Activated CD4-positive, alpha-beta T cell treated with anti-CD3 and anti-CD28 coated beads, Interleukin-2, amount 10 ng/mL, durations not matched to agents 24 days and 14 days (primary cell): ENCODE measurements at places on chromosomes 16 and 17.

DNA sequence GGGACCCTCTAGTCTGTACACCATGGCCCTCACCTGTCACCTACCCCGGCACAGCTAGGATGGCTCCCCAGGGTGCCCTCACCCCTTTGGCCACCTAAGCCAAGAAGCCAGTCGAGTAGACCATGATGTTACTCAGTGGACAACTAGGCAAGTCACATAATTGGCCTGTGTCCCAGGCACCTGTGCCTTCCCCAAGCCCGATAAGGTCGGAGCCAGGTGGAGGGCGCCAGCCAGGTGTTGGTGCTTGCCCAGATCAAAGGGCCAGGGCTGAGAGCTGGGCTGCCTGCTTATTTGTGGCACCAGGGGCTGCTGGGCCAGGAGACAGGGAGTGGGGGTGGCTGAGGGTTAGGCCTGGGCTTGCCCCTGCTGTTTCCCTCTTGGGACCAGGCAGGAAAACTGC, 16.8 kb downstream of the SPNS2 start:
- no peak for DNase-seq
- no peak overlapping the region for H3K27ac ChIP-seq
- no peaks in the 10 kb centered on the region for H3K27me3 ChIP-seq
- H3K4me1 ChIP-seq, result no peaks in the 10 kb centered on the region
- no peak overlapping the region for H3K4me3 ChIP-seq
- H3K36me3 ChIP-seq, result no peaks in the 10 kb centered on the region

GRCh38 chr16:47592232-47592631, 131.1 kb downstream of the PHKB start:
- H3K27ac ChIP-seq, result no peak overlapping the region
- no peaks in the 10 kb centered on the region for H3K27me3 ChIP-seq
- DNase-seq, result no peak
- no peaks in the 10 kb centered on the region for H3K4me1 ChIP-seq

DNA sequence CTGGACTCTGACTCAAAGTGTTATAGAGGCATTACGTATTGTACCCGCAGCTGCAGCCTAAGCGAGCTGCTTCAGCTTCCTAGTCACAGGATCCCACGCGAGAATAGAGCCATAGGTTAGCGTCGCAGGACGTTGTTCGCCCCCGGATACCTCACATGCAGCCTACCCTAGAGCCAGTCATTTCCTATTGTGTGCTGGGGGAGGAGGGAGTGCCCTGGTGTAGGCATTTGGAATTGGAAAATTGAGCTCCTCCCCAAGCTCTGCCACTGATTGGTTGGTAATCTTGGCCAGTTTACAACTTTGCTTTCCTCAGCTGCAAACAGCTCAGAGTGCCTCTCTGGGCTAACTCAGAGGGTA, 530 bp downstream of the NAA60 start:
- H3K27ac ChIP-seq, result peak overlapping the region; percentile 96
- DNase-seq, result no peak
- no peaks in the 10 kb centered on the region for H3K27me3 ChIP-seq
- H3K4me1 ChIP-seq, result peaks cover 17% of the 10 kb centered on the region
- peaks cover 45% of the 10 kb centered on the region for H3K36me3 ChIP-seq

DNA sequence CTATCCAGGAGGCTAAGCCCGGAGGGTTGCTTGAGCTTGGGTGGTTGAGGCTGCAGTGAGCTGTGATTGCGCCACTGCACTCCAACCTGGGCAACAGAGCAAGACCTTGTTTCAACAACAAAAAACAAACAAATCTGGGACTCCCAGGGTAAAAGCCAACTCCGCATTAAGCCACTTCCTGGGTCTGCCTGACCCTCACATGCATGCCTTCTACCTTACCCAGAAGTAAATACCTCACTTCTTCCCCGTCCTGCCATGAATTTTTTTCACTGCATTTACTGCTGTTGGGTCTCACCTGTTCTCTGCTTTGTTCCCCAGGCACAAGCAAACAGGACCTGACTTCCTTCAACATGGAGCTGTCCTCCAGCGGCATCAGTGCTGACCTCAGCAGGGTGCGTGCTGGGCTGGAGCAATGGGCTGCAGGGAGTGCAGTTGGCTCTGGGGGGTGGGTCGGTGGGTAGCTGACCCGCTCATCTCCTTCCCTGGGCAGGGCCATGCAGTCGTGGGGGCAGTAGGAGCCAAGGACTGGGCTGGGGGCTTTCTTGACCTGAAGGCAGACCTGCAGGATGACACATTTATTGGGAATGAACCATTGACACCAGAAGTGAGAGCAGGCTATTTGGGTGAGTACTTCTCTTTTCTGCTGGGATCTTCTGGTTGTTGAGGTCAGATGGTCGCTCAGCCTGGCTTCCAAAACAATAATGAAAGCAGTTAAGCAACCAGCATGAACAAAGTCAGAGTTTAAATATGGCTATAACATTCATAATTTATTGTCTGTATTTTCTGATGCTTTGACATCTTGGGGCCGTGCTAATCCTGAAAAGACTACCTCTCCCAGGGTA, 16.4 kb downstream of the ITGAL start:
- H3K4me3 ChIP-seq, result no peak overlapping the region
- no peak for DNase-seq
- H3K36me3 ChIP-seq, result peaks cover 64% of the 10 kb centered on the region
- H3K4me1 ChIP-seq, result peaks cover 37% of the 10 kb centered on the region
- H3K27ac ChIP-seq, result peak overlapping the region; percentile 60
- H3K27me3 ChIP-seq, result no peaks in the 10 kb centered on the region

GRCh38 chr17:13597723-13598347, 3.9 kb downstream of the HS3ST3A1 start:
- no peaks in the 10 kb centered on the region for H3K36me3 ChIP-seq
- H3K27me3 ChIP-seq, result peaks cover 55% of the 10 kb centered on the region
- no peak overlapping the region for H3K27ac ChIP-seq
- H3K4me1 ChIP-seq, result peaks cover 13% of the 10 kb centered on the region
- no peak overlapping the region for H3K4me3 ChIP-seq

DNA sequence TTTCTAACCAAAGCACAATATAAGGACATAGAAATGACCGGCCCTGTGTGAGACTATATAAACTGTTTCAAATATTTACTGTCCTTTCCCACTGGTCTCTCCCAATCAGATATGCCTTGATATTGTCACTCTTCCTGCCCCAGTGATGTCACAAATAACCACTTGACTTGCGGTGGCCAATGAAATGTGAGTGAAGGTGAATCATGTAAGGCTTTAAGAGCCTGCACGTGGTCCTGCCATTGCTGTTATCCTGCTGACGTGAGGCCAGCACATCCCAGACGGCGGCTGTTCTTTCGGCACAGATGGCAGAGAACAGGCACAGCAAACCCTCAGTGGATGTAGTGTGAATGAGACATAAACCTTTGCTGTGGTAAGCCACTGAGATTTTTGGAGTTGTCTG, 5.4 kb upstream of the KLHL11 start:
- peak overlapping the region; percentile 81 for H3K27ac ChIP-seq
- H3K4me3 ChIP-seq, result no peak overlapping the region
- H3K27me3 ChIP-seq, result no peaks in the 10 kb centered on the region

DNA sequence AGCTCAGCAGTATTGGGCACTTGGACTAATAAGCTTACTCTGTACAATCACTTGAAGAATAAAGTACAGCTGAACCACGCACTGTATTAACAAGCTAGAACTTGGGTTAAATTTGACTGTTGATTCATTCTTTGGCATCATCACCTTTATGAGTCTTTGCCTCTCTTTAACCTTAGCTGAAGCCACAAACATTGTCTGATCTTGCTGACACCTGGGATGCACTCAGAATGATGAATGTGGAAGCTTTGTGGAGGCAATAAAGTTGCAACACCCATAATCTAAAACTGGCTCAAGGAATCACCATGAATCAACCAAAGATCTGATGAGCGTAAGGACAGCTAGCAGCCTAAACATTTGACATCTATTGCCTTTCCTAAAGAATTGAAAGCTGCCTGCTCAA, 590.6 kb upstream of the SOX9 start:
- no peaks in the 10 kb centered on the region for H3K36me3 ChIP-seq
- no peaks in the 10 kb centered on the region for H3K27me3 ChIP-seq
- H3K4me1 ChIP-seq, result no peaks in the 10 kb centered on the region
- H3K27ac ChIP-seq, result no peak overlapping the region
- no peak for DNase-seq
- H3K4me3 ChIP-seq, result no peak overlapping the region

- no peak overlapping the region for H3K4me3 ChIP-seq
- H3K36me3 ChIP-seq, result no peaks in the 10 kb centered on the region
- peaks cover 7% of the 10 kb centered on the region for H3K4me1 ChIP-seq
- DNase-seq, result no peak
- H3K27ac ChIP-seq, result no peak overlapping the region
- peaks cover 65% of the 10 kb centered on the region for H3K27me3 ChIP-seq
Observed at GRCh38 chr16:1919327-1919998, 1.2 kb upstream of the HS3ST6 start.

GRCh38 chr16:4209666-4210065, 32.2 kb downstream of the SRL start:
- H3K36me3 ChIP-seq, result no peaks in the 10 kb centered on the region
- H3K4me1 ChIP-seq, result peaks cover 5% of the 10 kb centered on the region
- no peak for DNase-seq
- H3K27me3 ChIP-seq, result peaks cover 9% of the 10 kb centered on the region
- H3K27ac ChIP-seq, result no peak overlapping the region
- H3K4me3 ChIP-seq, result no peak overlapping the region

DNA sequence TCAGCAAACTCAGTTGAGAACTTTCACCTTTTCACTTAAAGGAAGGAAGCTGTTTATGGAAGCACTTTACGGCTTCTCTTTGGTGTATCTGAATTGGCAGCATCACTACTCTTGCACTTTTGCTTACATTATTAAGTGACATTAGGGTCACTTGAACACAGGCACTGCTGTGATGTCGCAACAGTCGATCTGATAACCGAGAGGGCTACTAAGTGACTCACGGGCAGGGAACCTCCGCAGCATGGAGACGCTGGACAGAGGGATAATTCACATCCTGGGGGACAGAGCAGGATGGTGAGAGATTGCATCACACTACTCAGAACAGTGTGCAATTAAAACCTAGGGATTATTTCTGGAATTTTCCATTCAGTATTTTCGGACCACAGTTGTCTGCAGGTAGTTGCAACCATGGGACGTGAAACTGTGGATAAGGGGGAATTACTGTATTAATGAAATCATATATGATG, 56.5 kb downstream of the DNAH2 start:
- H3K4me3 ChIP-seq, result no peak overlapping the region
- DNase-seq, result no peak
- H3K36me3 ChIP-seq, result no peaks in the 10 kb centered on the region
- H3K27ac ChIP-seq, result no peak overlapping the region
- no peaks in the 10 kb centered on the region for H3K4me1 ChIP-seq

- no peak overlapping the region for H3K27ac ChIP-seq
- no peaks in the 10 kb centered on the region for H3K36me3 ChIP-seq
- H3K27me3 ChIP-seq, result peaks cover 2% of the 10 kb centered on the region
- DNase-seq, result no peak
- H3K4me1 ChIP-seq, result no peaks in the 10 kb centered on the region
Observed at GRCh38 chr16:84022644-84023043, 20.0 kb downstream of the SLC38A8 start.

GRCh38 chr16:31714903-31715504, 158.6 kb upstream of the ZNF267 start:
- peak overlapping the region; percentile 99 for H3K27ac ChIP-seq
- H3K36me3 ChIP-seq, result peaks cover 55% of the 10 kb centered on the region
- peak; percentile 57 for DNase-seq
- H3K4me1 ChIP-seq, result peaks cover 28% of the 10 kb centered on the region
- H3K4me3 ChIP-seq, result peak overlapping the region; percentile 99

GRCh38 chr16:30740364-30741251, 7.6 kb upstream of the PHKG2 start:
- no peak overlapping the region for H3K4me3 ChIP-seq
- peaks cover 69% of the 10 kb centered on the region for H3K36me3 ChIP-seq
- H3K27ac ChIP-seq, result peak overlapping the region; percentile 46
- no peaks in the 10 kb centered on the region for H3K27me3 ChIP-seq
- peaks cover 13% of the 10 kb centered on the region for H3K4me1 ChIP-seq
- DNase-seq, result no peak

DNA sequence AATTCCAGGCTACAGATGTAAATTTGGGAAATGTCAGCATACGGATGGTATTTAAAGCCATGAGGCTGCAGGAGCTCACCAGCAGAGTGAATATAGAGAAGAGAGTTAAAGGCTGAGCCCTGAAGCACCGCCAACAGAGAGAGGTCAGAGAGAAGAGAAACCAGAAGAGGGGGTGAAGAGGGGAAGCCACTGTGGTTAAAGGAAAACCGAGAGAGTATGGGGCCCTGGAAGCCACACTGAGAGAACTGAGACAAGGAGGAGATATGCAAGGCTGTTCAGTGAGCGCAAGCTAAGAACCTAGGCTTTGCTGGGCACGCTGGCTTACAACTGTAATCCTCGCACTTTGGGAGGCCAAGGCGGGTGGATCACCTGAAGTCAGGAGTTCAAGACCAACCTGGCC, 24.6 kb downstream of the COPRS start:
- no peaks in the 10 kb centered on the region for H3K36me3 ChIP-seq
- H3K27me3 ChIP-seq, result peaks cover 13% of the 10 kb centered on the region
- no peak overlapping the region for H3K4me3 ChIP-seq
- peaks cover 5% of the 10 kb centered on the region for H3K4me1 ChIP-seq
- H3K27ac ChIP-seq, result no peak overlapping the region
- peak; percentile 69 for DNase-seq

- peaks cover 19% of the 10 kb centered on the region for H3K36me3 ChIP-seq
- H3K4me1 ChIP-seq, result peaks cover 14% of the 10 kb centered on the region
- no peaks in the 10 kb centered on the region for H3K27me3 ChIP-seq
- no peak for DNase-seq
- H3K4me3 ChIP-seq, result no peak overlapping the region
Observed at GRCh38 chr17:64180089-64181073, 50.4 kb upstream of the ERN1 start.
